Suppressor macrophage treated with lipopolysaccharide for 1 hour (primary cell): ENCODE measurements at places on chromosomes 2 and 18.

GRCh38 chr18:63539904-63540510 lies 2.2 kb upstream of the SERPINB12 start:
- no peak for DNase-seq

DNA sequence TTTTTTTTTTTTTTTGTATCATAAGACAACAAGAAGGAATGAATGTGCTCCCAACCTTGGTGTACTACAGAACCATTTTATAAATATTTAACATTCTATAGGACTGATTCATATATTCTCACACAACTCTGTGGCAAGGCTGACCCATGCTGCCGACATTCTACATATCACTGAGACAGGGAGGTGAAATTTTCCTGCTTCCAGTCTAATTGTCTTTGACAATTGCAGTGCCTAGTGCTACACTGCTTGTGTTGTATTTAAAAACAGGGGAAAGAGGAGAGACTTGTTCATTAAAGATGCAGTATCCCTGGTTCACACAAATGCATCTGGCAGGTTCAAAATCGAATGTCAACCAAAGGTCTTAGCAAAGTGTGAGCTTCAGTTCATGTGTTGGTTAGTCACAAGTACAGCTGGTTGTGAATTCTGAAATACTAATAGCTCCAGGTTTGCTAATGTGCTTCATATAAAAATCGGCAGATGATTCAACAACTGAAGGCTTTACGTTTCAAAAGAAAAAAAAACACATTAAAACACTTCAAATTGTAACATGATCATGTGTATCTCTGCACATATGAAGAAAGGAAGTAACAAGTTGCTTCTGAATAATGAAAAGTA lies 130.8 kb downstream of the FIGN start:
- no peak for DNase-seq

DNA sequence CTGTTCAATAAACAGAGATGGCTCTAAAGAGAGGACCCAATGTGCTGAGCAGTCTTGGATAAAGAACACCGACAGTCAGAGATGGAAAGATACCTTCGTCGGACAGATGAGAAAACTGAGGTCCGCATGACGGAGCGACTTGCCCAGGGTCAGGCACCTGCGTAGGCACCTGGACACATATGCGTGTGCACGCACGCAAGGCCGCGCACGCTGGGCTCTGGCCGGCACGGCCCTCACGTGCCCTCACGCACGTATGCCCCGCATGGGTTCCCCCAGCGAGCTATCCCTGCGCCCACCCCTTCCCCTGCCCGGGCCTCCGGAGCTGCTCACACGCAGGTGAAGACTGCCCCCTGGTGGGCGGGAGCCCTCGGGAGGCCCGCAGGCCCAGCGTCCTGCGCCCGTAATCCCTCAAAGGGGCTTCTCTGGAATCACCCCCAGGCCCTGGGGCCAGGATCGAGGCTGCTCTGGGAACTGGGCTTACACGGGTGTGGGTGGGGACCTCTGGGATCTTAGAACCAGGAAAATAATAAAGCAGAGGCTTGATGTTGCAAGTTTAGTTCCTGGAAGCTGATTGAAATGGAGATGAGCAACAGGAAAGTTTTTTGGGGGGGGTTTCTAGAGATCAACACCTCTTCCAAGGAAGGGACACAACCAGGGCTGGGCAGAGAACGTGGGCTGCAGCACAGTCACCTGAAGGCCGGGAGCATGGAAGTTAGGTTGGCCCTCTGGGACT lies 246.3 kb downstream of the TNS1 start:
- DNase-seq: peak; percentile 92

DNA sequence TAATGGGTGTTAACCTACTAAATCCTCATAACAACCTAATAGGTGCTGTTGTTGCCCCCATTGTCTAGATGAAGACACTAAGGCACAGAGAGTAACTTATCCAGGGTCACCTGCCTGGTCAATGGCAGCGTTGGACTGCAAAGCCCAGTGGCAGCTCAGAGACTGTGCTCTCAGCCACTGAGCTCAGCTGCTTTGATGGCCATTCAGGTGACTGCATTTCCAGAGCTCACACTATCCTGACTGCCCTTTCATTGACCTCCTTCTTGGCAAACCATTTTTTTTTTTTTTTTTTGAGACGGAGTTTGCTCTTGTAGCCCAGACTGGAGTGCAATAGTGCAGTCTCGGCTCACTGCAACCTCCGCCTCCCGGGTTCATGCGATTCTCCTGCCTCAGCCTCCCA lies 115.2 kb downstream of the MAPK4 start:
- DNase-seq: no peak

DNA sequence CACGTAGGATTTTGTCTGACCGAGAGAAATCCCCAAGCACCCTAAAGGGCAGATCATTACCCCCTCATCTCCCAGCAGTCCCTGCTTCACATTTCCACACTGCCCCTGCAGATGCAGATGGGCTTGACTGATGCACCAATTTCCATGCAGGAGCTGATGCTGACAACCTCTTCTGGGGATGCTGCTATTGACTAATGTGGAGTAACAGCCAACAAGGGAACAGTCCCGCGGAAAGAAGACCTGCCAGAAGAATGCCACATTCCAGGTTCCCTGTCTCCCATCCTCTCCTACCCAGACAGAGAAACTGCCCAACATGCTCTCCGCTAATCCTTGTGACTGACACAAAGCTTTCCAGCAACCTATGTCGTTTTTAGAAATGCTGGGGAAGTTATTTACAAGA lies 91.7 kb downstream of the AFF3 start:
- DNase-seq: no peak

GRCh38 chr2:200188876-200189275 lies 117.6 kb upstream of the SPATS2L start:
- DNase-seq: no peak

DNA sequence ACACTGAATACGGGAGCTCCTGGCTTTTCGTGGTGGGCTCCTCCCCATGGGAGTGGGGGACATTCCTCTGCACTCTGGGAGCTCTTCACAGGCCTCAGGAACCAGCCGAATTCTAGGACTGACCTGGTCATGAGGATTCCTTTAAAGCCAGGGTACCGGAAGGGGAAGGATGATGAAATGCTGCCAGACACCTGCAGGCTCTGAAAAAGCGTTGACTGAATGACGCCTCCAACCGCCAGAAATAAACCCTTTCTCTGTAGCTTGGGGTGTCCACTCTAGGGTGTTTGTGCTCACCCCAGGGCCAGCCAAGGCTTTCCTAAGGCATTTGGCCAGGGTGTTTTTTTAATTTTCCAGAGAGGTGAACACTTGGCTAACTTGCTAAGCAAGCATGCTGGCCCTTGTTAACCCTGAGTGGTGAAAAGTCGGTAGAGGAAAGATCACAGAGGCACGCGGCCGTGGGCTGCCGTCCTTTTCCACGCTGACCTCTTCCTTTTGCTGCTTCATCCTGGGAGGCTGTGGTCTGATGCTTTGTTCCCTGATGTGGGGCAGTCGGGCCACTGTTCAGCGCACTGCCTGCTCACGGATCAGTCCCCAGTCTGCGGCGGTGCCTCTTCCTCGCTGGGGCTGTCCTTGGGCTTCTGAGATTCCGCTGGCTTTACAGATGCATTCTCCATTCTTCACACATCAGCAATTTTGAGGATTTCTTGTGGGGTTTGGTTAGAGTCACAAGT lies 32.0 kb downstream of the IMPA2 start:
- DNase-seq: no peak

DNA sequence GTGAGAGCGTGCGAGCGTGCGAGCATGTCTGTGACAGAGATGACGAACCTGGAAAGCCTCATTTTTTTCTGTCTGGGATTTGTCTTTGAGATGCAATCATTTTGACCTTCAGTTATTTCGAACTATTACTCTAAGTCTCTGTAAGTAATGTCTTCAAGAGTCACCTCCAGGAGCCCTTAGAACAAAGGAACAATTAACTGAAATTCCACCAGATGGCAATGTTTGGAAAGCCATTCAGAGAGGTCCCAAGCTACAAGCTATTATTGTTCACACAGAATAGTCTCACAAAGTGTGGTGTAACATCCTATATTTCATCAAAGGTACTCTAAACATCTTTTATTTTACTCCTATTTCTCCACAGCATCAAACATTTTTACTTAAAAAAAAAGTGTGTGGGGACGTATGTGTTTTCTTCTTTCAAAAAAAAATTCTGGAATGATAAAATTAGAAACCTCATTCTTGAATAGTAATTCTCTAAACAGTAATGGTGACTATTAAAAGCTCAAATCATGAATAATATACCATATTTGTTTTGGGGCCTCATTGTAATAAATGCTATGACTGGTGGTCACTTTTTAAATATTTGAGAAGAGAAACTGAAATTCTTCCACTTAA lies 35.1 kb upstream of the MAPRE2 start:
- peak; percentile 82 for DNase-seq

- DNase-seq: no peak
These were observed 329.9 kb downstream of the DYSF start for GRCh38 chr2:71783215-71783614.
